ENCODE measurements at places on chromosomes 4 and X. TPM values are rescaled to one million over a fixed set of nuclear protein-coding genes. Genes with fewer than 3 reads are reported as not detected.

MAOB gene
- polyA plus RNA-seq: 1.6 TPM

DMRTC1B gene
- polyA plus RNA-seq: 0.11 TPM

FRMPD3 gene
- polyA plus RNA-seq: 0.04 TPM

NAP1L5 gene
- 1.9 TPM for polyA plus RNA-seq

SOD3 gene
- 5.8 TPM for polyA plus RNA-seq

ANXA10 gene
- 0.02 TPM for polyA plus RNA-seq

PAGE2 gene
- not detected for polyA plus RNA-seq

HS3ST1 gene
- polyA plus RNA-seq: 14.5 TPM

AR gene
- 0.52 TPM for polyA plus RNA-seq

CSN1S1 gene
- not detected for polyA plus RNA-seq

CNKSR2 gene
- polyA plus RNA-seq: 0.10 TPM

DCAF12L2 gene
- polyA plus RNA-seq: 0.02 TPM

ITGB1BP2 gene
- 1.2 TPM for polyA plus RNA-seq

GPC4 gene
- 4.0 TPM for polyA plus RNA-seq

PNMA5 gene
- not detected for polyA plus RNA-seq

CENPVL2 gene
- not detected for polyA plus RNA-seq

NIPAL1 gene
- 20.2 TPM for polyA plus RNA-seq

PAGE1 gene
- not detected for polyA plus RNA-seq

TEX13B gene
- polyA plus RNA-seq: not detected

VCX2 gene
- polyA plus RNA-seq: not detected

AFP gene
- not detected for polyA plus RNA-seq

OTUD5 gene
- polyA plus RNA-seq: 22.3 TPM

PLK4 gene
- polyA plus RNA-seq: 6.1 TPM

HDAC8 gene
- 31.1 TPM for polyA plus RNA-seq

ARX gene
- not detected for polyA plus RNA-seq

COX7B2 gene
- polyA plus RNA-seq: not detected

IL2RG gene
- 23.1 TPM for polyA plus RNA-seq

HTRA3 gene
- polyA plus RNA-seq: 1.4 TPM

CT45A1 gene
- not detected for polyA plus RNA-seq

CNGA1 gene
- polyA plus RNA-seq: 3.4 TPM

NPNT gene
- polyA plus RNA-seq: 11.2 TPM

HPRT1 gene
- 34.3 TPM for polyA plus RNA-seq

GUCY1A1 gene
- 0.81 TPM for polyA plus RNA-seq

SLITRK2 gene
- 0.04 TPM for polyA plus RNA-seq

NWD2 gene
- polyA plus RNA-seq: 0.05 TPM

FGFBP1 gene
- 178 TPM for polyA plus RNA-seq

Measured in esophagus (tissue), 2 donors.